ENCODE measurements at places on chromosomes 6 and 20. TPM values are rescaled to one million over a fixed set of nuclear protein-coding genes. Genes with fewer than 3 reads are reported as not detected.

GRCh38 chr6:157954150-157955117 is 27.2 kb upstream of the SYNJ2 start:
- peak; percentile 87 for DNase-seq

MLN gene
- total RNA-seq: not detected

HRH3 gene
- total RNA-seq: not detected

GRCh38 chr6:83086751-83087150 is 19.3 kb downstream of the DOP1A start:
- no peak for DNase-seq

CTAGE9 gene
- 6.2 TPM for total RNA-seq

- no peak for DNase-seq
Measured at GRCh38 chr6:131789219-131789618, 18.6 kb upstream of the ENPP1 start.

DNA sequence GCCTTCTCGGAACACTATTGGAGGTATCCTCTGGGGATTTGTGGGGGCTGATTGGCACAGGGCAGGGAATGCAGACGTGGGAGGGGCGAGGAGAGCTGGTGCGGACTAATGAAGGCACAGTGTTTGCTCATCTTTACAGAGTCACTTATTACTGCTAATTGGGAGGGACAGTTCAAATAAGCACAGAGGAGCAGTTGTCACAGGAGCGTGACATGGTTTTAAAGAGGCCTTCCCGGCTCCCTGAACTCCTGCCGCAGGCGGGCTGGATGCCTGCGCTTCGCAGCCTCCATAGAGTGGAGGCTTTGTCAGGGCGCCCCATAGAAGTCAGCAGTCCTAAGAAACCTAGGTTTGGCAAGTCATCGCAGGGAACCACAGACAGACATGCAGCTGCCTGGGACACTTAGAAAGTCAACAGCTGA is 149.6 kb downstream of the LINC00237 start:
- no peak for DNase-seq

DNA sequence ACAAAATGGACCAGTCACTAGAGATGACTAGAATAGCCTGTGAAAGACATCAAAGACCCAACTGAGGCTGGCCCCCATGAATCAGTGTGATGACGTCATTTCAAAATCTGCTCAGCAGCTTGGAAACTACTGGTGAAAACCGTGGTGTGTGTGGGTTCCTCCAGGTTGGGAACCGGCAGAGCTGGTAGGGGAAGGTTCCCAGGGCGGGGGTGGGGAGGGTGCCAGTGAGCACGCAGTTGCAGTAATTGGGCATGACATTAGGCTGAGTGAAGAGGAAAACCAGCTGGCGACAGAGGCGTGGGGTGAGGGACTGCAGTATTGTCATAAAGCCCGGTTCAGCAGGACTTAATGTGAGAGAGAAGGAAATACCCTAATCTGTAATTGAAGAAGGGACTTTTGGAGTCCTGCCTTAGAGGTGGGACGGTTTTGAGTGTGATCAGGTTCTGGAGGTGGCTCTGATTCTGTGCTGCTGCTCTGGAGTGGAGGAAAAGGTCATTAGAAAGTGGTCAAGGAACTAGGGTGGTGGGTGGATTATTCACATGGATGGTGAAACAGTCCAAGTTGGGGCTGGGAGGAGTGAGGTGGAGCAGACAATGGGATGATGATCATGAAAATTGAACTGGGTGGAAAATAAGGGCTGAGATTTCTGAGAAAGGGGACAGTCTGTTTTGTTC is 52.0 kb upstream of the MTHFD1L start:
- peak; percentile 51 for DNase-seq
